ENCODE measurements at places on chromosomes 12 and 14.

GRCh38 chr12:57320639-57321038 is 69.7 kb upstream of the STAC3 start:
- no peak for DNase-seq

GRCh38 chr12:110223777-110224378 is 57.2 kb upstream of the ATP2A2 start:
- no peak for DNase-seq

- DNase-seq: no peak
Measured at GRCh38 chr14:63857466-63858030, 4.7 kb downstream of the SYNE2 start.

DNA sequence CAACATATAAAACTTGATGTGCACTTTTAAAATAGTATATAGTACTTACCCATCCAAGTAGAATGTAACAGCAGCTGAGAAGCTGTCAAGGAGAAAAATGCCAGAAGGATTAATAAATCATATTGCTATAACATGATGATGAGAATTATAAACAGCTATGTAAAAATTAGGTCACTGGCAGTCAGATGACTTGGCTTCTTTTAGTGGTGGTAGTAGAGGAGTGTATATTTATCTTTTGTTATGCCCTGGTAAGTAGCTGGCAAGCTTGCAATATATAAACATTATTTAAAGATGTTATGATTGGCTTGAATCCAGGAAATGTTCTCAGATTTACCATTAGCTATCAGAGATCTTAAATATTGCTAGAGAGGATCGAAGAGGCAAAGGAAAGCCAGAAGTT is 471.0 kb upstream of the MGAT4C start:
- DNase-seq: peak; percentile 13

DNA sequence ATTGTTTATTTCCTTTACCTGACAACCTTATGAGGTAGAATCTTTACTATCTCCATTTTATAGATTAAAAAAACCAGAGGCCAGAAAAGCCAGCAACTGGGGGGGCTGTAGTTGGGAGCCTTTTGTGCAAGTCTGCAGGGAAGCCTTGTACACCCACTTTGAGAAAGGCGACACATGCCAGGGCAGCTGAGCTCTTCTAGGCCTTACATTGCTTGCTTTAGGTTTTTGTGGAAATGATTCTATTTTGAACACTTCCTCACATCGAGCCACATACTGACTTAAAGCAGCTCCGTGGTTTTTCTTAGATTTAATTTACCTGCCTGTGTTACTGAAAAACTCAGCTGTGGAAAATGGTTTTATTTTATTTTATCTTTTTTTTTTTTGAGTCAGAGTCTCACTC is 34.6 kb downstream of the EP400 start:
- no peak for DNase-seq

DNA sequence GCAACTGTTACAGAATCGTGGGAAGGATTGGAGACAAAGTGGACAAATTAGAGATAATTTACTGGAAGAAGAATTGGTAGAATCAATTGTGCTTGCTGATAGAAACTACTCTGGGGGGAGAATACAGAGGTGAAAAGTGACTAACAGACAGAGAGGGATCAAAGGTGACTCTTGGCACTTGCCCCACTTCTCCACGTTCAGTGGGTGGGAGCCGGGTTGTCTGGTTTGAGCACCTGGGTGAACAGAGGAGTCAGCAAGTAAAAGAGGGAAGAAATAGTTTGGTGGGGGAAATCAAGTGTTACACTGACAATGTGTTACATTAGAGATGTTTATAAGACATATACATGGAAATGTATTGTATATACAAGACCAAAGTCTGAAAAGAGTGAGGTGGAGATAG is 69.1 kb downstream of the PPP2R5E start:
- DNase-seq: no peak

- DNase-seq: no peak
Measured at GRCh38 chr12:3726456-3726855, 26.5 kb downstream of the CRACR2A start.

DNA sequence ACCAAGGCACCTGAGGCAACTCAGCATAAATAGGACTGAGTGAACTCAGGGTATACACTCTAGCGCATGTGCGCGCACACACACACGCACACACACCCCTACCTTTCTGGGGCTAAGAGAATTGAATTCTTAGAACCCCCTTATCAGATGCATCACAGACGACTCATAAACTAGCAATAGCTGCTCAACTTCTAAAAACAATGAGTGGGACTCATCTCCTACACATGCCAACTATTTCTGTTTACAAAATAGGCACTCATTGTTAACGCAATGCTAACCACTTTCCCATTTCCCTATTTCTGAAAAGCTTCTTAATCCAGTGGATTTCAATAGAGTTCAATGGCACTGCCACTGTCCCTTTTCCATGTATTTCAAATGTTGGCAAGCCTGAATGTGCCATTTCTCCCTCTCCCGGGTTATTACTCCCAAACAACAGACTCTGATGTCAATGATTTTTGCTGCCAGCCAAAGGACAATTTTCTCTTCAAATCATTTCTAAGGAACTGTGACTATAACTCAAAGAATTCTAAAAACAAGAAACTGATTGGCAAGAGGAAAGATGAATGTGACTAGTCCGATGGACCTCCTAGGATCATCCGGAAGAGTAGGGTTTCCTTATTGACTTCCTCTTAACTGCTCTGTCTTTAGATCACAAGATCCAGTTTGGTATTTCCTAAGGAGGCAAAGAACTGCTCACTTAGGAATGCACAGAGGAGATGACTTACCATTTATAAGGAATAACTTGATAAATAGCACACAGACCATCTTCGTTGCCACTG is 48.8 kb downstream of the SLC38A1 start:
- no peak for DNase-seq

DNA sequence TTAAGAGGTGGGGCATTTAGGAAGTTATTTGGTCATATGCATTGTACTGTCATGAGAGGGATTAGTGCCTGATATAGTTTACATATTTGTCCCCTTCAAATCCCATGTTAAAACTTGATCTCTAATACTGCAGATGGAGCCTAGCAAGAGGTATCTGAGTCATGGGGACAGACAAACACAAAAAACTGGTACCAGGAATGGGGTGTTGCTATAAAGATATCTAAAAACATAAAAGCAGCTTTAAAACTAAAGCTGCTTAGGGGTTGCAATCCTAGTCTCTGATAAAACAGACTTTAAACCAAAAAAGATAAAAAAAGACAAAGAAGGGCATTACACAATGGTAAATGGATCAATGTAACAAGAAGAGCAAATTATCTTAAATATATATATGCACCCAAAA is 11.6 kb downstream of the CRY1 start:
- no peak for DNase-seq

- DNase-seq: no peak
Measured at GRCh38 chr14:29687866-29688265, 239.8 kb downstream of the PRKD1 start.

GRCh38 chr14:73788701-73789551 is 62.7 kb upstream of the PTGR2 start:
- DNase-seq: no peak

GRCh38 chr12:31796270-31796951 is 67.6 kb upstream of the AMN1 start:
- no peak for DNase-seq

DNA sequence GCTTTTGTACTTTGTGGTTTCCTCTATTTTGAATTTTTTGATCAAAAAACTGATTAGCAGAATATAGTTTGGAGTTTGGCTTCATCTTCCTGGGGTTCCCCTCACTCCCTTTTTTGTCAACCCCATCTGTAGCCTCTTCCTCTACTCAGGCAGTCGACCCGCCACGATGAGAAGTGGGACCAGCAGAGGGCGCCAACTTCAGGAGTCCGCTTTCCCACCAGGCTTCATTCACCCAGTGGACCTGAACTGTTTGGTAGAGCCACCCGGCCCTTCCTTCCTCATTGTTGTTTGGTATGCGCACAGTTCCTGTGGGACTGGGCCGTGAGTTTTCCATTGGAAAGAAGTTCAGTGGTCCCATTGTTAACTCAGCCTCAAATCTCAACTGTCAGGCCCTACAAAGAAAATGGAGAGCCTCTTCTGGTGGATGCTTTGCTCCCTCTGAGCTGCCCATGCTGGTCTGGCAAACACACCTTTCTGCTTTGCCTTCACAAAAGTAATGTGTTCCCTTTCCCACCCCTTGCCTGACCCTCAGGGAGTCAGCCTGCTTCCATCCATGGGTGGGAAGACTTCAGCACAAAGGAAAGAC is 21.7 kb downstream of the TMBIM6 start:
- DNase-seq: no peak

DNA sequence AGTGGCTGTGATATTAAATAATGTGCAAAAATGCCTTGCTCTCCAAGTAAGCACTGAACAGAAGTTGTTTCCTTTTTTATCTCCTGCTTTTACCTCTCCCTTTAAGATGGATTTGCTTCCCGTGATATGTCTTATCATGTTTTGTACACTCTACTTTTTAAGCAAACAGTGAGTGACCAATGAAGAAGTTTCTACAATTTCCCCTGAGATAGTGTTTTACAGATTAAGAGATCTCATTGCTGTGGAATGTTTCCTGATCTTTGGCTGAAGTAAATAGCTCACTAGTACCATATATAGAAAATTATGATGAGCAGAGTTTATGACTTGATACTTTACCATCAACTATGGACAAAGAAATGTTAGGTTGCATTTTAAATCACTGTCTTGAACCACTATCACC is 184.8 kb upstream of the PDE3A start:
- DNase-seq: no peak

DNA sequence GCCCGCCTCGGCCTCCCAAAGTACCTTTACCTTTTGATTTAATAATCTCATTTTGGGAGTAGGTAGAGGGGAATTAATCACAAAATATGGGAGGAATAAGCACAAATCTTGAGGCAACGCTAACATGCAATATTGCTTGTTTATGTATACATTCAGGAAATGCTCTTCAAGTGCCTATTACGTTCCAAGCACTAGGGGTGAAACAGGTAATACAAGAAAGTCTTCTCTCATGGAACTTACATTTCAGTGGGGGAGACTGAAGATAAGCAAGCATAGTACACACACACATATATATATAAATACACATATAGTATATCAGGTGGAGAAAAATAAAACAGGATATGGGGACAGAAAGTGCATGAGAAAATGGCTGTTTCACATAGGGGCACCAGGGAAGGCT is 19.0 kb upstream of the ERC1 start:
- DNase-seq: no peak

- no peak for DNase-seq
Measured at GRCh38 chr14:79742142-79742541, 469.2 kb downstream of the DIO2 start.

GRCh38 chr12:102960766-102961465 is 3.4 kb downstream of the ASCL1 start:
- DNase-seq: no peak

DNA sequence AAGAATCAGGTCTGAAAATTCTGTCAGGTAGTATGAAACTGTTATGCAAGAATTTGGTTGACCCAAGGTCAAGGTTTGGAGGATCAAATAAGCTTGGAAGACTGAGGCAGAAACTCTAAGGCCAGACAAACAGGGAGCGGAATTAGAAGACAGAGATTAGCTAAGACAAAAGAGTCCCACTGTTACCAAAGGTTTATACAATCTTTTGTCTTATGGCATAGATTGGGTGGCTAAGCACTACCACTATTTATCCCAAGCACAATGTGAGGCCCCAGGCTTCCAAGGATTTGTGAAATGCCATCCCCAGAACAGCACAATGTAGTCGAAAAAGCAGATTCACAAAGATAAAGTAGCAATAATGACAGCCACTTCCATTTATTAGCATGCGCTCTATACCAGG is 311.2 kb downstream of the SEC23A start:
- no peak for DNase-seq

DNA sequence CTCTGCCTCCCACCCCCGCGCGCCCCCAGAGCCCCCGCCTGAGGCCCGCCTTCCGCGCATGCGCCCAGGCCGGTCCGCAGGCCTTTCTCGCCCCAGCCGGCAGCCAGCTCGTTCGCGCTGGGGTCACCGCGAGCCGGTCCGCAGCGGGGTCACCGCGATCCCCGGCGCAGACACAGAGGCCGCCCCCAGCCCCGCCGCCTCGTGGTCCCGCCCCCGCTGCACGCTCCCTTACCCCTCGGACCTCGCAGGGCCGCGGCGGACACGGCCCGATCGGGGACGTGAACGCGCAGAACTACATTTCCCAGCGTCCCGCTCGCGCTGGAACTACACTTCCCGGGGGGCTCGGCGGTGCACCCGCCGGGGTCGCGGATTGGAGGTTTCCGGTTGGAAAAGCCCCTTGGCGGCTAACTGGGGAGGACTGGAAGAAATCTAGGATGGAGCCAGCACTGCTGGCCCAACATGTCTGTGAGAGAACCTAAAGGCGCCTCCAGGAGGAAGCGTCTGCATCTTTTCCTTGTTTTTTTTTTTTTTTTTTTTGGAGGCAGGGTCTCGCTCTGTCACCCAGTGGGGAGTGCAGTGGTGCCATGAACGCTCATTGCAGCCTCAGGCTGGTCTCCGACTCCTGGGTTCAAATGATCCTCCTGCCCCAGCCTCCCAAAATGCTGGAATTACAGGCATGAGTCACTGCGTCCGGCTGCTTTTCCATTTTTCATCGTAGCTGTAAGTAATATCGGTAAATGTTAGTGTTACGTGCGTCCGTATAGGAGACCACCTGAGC is at the start of gene ZNF605:
TSS of gene ZNF605 (minus strand) at position 296 of the 778 bp plus-strand sequence. CDS start 10,671 bp downstream, outside the sequence.
- DNase-seq: peak; percentile 57

- DNase-seq: no peak
Measured at GRCh38 chr14:71692496-71692895, 239.7 kb upstream of the RGS6 start.

GRCh38 chr14:55712491-55712890 is 132.5 kb downstream of the KTN1 start:
- no peak for DNase-seq

- DNase-seq: no peak
Measured at GRCh38 chr14:105478398-105479251, 4.0 kb downstream of the CRIP2 start.

DNA sequence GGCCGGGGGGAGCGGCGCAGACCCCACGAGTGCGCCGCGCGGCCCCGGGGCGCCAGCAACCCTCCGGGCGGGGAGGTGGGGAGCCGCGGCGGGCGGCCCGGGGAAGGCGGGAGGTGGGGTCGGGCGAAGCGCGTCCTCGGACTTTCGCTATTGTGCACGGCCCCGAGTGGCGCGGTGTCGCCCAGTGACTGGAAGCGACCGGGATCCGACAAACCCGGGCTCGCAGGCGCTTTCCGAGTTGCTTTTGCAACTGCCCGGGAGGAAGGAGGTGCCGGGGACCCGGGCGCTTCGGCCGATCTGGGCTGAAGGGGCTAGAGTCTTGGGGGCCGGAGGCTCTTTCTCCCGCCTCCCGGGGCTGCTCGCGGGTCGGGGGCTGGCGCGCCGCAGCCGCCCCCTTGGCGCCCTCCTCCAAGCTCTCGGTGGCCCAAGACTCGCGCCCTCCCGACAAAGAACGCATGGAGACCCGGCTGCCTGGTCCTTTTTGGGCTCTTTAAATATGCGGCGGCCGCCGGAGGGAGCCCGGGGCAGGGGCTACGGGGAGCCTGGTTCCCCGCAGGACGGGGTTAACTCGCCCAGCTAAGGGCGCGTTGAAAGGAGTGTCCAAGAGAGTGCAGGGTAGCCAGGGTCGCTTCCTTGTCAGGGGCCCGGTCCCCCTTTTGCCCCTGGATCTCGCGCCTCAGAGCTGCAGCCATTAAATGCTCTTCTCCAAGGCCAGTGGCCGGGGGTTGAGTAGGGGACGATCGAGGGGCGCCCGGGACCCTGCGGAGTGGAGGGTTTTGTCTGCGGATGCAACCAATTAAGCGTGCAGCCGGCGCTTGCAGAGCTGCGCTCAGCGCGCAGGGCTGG is 1.4 kb downstream of the HMGA2 start:
- DNase-seq: no peak

All from NCI-H2081 treated with DMSO at 0.1 percent for 48 hours (cell line).